Stimulated activated CD4-positive, alpha-beta T cell treated with anti-CD3 and anti-CD28 coated beads, Interleukin-2, amount 100 ng/mL, for 4 hours (primary cell): ENCODE measurements at places on chromosomes 7 and 10.

GRCh38 chr10:60377955-60378354 lies 11.7 kb downstream of the ANK3 start:
- no peak for DNase-seq

DNA sequence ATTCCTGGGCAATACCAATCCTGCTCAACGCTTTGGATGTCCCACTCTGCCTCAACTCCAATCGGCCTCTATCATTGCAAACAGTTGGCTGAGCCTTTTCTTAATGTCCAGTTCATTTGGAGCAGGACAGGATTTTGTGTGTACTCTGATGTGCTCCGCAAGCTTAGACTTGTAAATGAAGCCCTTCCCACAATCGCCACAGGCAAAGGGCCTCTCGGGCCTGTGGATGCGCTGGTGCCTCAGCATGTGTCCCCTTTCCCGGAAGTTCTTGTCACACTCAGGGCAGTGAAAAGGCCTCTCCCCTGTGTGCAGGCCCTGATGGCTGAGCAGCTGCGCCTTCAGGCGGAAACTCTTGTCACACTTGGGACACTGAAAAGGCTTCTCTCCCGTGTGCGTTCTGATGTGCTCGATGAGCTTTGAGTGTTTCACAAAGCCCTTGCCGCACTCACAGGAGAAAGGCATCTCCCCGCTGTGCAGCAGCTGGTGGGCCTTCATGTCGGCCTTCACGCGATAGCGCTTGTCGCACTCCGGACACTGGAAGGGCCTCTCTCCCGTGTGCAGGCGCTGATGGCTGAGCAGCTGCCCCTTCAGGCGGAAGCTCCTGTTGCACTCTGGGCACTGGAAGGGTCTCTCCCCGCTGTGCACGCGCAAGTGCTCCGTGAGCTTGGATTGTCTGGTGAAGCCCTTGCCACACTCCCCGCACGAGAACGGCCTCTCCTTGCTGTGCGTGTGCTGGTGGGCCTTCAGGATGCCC lies 20.0 kb downstream of the ZNF786 start:
- no peak for DNase-seq

DNA sequence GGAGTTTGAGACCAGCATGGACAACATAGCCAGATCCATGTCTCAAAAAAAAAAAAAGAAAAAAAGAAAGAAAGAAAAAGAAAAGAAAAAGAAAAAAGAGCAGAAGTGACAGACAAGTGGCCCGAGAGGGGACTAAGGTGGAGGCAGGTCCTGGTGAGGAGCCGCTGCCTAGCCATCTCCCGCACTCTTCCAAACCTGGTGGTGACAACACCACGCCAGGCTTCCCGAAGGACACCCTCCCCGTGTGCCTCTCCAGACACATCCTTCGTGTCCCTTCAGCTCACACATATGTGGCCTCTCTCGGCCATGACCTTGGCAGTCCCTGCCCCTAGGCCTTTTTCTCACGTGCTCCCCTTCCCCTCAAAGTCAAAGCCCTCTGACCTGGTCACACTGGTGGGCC lies 36.4 kb downstream of the IFT22 start:
- DNase-seq = no peak

GRCh38 chr7:151509670-151510333 lies 9.9 kb downstream of the RHEB start:
- no peak for DNase-seq

DNA sequence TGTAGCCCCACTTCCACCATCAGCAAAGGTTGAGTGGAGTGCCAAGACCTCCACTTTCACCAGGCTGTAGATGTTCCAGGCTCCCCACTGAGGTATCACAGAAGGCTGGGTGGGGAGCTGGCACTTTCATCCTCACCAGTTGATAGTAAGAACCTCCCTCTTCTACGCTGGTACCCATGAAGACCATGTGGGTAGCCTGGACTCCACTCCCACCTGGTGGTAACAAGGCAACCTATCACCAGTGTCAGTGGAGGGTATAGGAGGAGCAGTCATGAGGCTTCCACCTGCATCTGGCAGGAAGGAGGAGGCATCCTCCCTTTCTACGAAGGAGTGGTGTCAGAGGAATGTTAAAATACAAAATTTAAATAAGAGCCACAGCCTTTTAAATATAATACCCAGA lies 4.4 kb downstream of the SMIM30 start:
- no peak for DNase-seq

GRCh38 chr7:132742189-132742612 lies 165.9 kb upstream of the PLXNA4 start:
- no peak for DNase-seq

DNA sequence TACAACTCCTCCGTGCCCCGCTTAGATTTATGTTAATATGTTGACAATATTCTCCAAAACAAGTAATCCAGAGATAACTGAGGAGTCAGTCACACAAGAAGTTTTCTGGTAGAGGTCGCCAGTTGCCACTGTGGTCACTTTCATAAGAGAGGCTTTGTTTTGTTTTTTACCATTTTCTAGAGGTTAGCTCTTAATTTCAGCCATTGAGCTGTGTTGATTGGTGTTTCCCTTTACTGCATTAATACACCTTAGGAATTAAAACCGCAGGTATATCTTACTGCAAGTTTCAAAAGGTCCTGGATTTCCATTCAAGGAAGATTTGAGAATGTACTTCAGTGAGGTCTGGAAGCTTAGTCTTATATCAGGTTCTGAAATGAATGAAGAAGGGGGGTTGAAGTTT lies 3.5 kb downstream of the BMI1 start:
- DNase-seq = no peak

- DNase-seq = no peak
These were observed 120.6 kb downstream of the SEM1 start for GRCh38 chr7:96589038-96589437.

DNA sequence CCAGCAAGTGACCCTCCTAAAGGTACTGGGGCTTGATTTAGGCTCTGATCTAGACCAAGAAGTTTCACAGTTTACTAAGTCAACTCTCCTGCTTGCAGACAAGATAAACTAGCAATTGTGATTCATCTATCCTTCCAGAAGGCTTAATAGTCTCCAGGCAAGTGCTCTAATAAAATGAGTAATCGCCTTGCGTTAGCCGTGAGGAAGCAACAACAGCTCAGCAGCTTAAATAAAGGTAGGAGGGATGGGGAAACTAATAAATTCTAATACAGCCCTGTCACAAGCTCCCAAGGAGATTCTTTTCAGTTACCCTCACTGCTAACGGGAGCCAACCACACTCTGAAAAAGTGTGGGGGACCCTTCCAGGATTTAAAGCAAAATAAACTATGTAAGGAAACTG lies 48.4 kb downstream of the FRMD4A start:
- no peak for DNase-seq
